BJ (cell line): ENCODE measurements at places on chromosomes 16 and 17.
A peak's percentile ranks its signal among the peaks of the same experiment; 100 is the strongest.

DNA sequence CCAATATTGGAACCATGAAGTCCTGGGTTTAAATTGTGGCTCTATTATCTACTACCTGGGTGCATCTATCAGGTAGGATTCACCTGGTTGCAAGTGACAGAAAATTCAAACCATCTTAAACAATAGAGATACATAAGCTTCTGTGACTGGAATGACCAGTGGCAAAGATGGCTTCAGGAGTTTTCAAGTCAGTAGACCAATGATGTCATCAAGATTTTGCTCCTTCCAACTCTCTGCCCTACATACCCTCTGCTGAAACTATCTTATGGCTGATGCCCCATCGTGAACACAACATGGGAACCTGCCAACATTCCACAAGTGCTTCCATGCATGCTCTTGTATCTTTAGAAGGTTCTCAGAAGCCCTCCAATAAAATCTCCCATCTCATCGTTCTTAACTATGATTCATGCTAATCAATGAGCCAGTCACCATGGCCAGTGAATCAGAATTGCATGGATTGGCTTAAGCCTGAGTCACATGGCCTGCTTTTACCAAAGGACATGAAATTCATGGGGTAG is 180.9 kb downstream of the GRIN2A start:
- no peak for DNase-seq

DNA sequence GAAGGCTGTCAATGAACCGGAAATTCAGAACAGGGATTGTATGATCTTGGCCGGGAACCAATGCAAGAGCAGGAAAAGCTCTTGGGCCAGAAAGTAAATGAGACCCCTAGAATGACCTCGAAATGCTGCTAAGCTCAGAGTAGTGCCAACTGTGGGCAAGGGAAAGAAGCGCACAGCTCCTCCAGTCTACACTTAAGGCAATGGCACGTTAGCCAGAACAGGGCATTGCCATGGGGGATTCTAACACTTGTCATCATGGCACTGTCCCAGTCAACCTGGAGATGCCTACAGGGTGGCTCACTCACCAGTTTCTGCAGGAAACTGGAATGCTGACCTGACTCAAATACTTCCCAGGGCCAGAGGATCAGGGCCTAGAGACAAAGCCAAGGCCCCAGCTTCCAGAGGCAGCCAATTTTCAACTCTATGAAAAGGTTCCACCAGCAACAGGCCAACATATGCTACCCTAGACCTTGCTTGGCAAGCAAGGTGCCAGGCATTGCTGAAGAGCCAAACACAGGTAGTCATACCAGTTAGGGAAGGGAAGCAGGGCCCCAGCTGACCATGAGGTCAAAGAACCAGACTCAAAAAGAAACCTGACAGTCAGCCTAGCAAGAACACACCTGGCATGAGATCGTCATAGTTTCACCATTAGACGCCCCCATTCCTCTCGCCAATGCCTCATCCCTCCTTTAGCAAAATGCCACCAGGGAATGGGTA is 34.9 kb downstream of the ARHGAP17 start:
- no peak for DNase-seq

GRCh38 chr17:73030501-73030921 is 62.0 kb downstream of the SLC39A11 start:
- no peak for DNase-seq

DNA sequence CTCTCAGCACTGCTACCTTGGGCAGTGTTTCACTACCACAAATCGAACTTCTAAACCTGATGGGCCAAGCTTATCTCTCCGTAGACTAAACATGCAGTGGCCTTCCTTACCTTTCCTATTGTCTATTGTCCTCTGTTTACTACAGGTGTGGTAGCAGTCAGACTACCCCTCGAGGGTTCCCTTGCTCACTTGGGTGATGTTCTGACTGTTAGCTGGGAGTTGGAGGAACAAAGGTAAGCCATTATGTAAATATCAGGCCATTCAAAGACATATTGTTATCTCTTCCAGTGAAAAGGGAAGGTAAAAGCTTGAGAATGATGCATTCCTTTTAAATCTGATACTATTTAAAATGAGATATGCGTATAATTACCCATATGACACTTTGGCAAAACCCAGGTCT is 828.3 kb upstream of the EEF2KMT start:
- no peak for DNase-seq

GRCh38 chr16:80702696-80703095 is 101.7 kb downstream of the CDYL2 start:
- DNase-seq: no peak

DNA sequence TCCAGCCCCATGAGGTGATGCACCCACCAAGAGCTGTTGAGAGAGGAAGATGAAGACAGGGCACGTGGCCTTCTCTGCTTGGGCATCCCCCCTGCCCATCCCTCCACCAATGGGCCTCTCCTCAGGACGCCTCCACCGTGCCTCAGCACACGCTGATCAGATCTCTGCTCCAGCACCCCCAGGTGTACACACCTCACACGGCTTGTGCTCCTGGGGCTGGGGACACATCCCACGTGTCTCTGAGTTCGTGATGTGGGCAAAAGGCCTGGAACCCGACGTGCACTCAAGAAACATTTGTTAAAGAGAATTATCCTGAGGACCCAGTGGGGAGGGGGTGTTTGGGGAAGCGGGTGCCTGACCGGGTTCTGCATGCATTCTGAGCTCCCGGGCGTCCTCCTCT is 55.3 kb downstream of the MGAT5B start:
- no peak for DNase-seq

GRCh38 chr16:56068314-56068713 is 123.0 kb upstream of the GNAO1 start:
- DNase-seq: no peak

DNA sequence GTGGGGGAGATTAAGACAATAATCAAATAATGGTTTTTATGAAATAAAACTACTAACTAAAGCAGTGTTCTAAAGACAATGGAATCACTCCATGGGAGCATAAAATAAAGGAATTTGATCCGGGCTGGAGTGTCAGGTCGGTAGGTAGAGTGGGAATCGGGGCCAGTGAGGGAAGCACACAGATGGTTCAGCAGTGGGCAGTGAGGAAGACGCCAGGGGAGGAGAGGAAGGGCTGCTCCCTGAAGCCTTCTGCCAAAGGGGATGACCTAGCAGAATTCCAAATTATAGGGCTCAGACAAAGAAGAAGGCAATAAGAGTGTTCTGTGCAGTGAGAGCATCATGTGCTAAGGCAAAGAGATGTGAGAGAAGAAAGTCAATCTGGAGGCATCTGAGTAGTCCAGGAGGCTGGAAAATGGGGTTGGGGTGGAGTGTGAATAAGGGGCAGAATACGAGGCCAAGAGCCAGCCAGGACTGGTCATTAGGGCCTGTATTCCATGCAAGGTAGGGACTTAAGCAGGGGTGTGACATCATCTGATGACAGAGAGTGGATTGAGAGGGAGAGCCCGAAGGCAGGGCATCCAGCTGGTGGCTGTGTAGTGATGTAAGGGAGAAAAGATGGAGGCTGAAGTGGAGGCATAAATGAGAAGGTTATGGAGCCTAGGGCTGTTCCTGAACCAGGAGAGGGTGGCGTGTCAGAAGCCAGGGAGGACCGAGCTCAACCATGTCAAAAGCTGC is 137.6 kb downstream of the COPRS start:
- DNase-seq: no peak

DNA sequence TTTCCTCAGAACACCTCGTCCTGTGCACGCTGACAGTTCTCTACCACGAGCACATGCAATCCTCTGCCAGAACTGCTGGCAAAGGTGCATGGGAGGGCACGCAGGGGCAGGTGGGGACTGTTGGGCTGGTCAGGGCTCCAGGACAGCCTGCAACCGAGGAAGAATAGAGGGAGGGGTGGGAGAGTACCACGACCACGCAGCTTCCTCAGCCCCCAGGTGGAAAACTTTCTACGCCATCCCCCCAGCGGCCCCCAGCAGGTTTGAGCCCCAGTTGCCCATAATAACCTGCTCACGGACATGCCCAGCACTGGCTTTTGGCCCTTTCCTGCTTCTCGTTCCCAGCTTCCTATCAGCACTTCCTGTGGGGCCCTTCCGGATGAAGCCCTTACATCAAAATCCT is 199.3 kb downstream of the C16orf95 start:
- no peak for DNase-seq

DNA sequence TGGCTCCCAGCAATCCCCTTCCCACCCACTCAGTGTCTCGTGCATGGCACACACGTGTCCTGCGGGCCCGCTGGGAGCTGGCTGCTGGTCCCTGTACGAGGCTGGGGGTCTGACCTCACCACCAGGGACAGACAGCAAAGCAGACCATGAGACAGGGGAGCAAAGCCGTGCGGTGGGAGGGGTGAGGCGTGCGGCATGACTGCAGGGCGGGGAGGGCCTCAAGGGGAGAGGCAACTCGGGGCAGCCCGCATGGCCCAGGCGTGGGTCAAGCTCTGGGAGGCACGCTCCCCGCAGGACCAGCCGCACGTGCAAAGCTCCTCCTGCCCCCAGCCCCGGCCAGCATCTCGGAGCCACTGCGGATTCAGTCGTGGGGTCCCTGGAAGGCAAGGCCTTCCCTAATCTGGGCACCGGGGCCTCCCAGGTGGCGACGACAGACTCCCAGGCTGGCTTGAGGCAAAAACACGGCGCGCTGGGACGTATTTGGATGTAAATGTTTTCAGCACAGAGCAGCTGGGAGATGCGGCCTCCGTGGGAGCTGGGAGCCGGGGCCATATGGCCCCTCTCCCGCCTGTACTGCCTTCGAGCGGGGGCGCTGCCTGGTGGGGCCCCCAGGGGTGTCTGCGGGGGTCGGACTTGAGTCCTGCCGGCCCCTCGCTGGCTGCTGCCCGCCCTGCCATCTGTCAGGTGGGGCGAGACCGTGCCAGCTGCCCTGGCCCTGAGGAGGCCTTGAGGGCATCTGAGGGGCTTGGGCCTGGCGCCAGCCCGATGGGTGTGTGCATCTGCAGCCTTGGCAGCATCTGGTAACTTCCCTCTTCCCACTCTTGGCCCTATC is 12.2 kb upstream of the CBFA2T3 start:
- no peak for DNase-seq

- DNase-seq: no peak
These were observed 4.3 kb downstream of the SLC5A2 start for GRCh38 chr16:31487071-31487719.

GRCh38 chr17:62781356-62781755 is 26.8 kb downstream of the MARCHF10 start:
- DNase-seq: no peak

- DNase-seq: no peak
These were observed 40.6 kb downstream of the IKZF3 start for GRCh38 chr17:39823407-39824054.

GRCh38 chr16:65121870-65122723 is at the start of gene CDH11:
TSS of gene CDH11 (minus strand) at chr16:65122063. CDS start at chr16:65004869, 117,194 bp downstream.
- DNase-seq: peak; percentile 38

DNA sequence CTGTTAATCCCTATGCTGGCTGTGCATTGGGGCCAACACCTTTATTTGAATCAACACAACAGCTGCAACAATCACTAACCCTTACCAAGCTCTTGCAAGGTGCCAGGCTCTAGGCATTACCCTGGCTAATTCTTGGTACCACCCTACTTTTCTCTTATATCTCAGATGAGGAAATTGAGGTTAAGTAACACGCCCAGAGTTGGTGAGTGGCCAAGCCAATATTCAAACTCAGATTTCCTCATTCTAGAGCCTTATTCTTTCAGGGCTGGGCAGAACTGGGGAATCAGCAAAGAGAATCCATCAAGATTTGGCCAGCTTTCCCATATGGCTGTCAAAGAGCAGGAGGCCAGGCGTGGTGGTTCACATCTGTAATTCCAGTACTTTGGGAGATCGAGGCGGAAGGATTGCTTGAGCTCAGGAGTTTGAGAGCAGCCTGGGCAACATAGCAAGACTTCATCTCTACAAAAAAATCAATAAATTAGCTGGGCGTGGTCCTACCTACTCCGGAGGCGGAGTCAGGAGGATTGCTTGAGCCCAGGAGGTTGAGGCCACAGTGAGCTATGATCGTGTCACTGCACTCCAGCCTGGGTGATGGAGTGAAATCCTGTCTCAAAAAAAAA is 23.7 kb downstream of the ARSG start:
- no peak for DNase-seq

DNA sequence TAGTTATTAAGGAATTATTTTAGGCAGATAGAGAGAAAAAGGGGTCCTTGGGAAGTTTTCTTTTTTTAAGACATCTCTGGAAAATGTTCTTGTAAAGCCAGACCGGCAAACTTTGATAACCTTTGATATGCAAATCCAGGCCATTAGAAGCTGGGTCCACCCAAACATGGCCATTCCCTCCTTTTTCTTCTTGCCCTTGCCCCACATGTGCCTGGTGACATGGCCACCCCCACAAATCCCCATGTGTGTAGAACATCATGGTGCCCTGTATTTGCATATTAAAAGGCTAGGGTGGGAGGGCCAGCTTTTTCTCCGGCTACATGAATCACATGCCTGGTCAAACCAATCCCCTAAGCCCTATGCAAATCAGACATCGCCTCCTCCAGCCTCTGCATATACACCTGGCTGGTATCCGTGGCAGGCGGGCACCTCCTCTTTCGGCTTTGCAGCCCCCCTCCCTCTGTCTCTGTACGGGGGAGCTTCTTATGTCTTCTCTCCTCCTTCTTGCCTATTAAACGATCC is 43.9 kb upstream of the LYRM9 start:
- no peak for DNase-seq

DNA sequence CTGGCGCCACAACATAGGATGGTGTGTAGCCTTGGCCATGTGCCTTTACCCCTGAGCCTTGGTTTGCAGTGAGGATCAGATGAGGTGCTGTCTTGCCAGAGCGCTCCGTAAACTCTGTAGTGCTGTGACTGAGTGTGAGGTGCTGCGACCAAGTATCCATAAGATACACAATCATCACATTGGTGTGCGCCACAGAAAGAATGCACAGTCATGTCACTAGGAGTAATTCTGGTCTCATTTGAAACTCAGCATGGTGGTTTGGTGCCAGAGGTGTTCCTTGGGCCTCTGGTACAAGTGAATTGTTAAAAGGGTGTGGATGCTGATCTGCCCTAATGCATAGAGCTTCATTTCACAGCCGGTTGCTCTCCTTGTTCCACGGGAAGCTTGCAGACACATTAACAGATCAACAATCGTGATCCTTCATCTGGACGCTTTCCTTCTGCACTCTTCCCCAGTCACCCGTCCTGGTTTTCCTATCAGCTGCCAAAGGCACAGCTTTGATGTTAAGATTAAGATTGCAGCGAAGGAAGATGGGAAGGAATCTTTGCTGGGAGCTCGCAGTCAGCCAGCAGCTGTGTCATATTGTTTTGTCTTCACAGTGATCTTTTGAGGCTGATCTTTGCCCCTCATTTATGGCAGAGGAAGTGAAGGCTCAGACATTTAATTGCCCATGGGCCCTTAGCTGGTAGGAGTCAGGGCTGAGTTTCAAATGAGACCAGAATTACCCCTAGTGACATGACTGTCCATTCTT is 79.1 kb downstream of the KSR1 start:
- DNase-seq: no peak

DNA sequence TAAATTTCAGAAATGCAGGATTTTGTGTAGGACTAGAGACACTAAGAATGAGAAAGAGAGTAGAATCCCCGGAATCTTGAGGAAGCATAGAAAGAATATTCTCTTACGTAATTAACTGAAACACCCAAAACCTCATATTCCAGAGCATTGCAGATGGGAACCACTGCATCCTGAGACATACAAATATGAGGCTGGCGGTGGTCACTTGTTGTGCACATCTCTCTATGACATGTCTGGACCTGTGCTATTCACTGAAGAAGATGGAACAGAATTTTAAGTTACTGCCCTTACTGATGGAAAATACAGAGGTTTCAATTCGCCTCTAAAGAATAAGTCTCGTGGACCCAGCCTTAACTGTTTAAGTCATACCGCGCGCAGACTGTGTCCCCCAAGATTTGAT is 806 bp downstream of the RAD51C start:
- DNase-seq: no peak
